ENCODE measurements at places on chromosomes 1 and 21. TPM values are rescaled to one million over a fixed set of nuclear protein-coding genes. Genes with fewer than 3 reads are reported as not detected.

GRCh38 chr1:189496768-189497167, 980.9 kb downstream of the BRINP3 start:
- H3K4me1 ChIP-seq: no peaks in the 10 kb centered on the region
- DNase-seq: no peak
- H3K27me3 ChIP-seq: no peaks in the 10 kb centered on the region
- no peak overlapping the region for H3K27ac ChIP-seq
- H3K36me3 ChIP-seq: no peaks in the 10 kb centered on the region
- no peak overlapping the region for H3K4me3 ChIP-seq

The NUDT4B gene
- total RNA-seq: 54.6 TPM

- DNase-seq: no peak
- H3K4me1 ChIP-seq: no peaks in the 10 kb centered on the region
- no peaks in the 10 kb centered on the region for H3K36me3 ChIP-seq
- H3K27me3 ChIP-seq: no peaks in the 10 kb centered on the region
- no peak overlapping the region for H3K4me3 ChIP-seq
- H3K27ac ChIP-seq: no peak overlapping the region
Measured at GRCh38 chr1:157691285-157691920, 9.2 kb downstream of the FCRL3 start.

The NMNAT2 gene
- not detected for total RNA-seq

DNA sequence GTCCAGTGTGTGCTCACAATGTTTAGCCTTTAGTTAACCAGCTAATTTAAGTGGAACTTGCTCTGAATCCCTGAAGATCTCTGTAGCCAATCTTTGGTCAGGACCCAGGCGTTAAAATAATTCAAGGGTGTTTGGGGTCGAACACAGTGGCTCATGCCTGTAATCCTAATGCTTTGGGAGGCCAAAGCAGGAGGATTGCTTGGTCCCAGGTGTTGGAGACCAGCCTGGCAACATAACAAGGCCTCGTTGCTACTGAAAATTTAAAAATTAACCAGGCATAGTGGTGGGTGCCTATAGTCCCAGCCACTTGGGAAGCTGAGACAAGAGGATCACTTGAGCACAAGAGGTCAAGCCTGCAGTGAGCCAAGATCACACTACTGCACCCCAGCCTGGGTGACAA, 94.3 kb downstream of the ITSN1 start:
- H3K27ac ChIP-seq: no peak overlapping the region
- no peaks in the 10 kb centered on the region for H3K27me3 ChIP-seq
- H3K4me1 ChIP-seq: no peaks in the 10 kb centered on the region
- H3K36me3 ChIP-seq: no peaks in the 10 kb centered on the region
- no peak for DNase-seq

- H3K4me3 ChIP-seq: no peak overlapping the region
- no peaks in the 10 kb centered on the region for H3K36me3 ChIP-seq
- H3K27ac ChIP-seq: no peak overlapping the region
- H3K4me1 ChIP-seq: no peaks in the 10 kb centered on the region
- no peak for DNase-seq
- no peaks in the 10 kb centered on the region for H3K27me3 ChIP-seq
Measured at GRCh38 chr21:33155422-33155821, 74.3 kb upstream of the IFNAR2 start.

DNA sequence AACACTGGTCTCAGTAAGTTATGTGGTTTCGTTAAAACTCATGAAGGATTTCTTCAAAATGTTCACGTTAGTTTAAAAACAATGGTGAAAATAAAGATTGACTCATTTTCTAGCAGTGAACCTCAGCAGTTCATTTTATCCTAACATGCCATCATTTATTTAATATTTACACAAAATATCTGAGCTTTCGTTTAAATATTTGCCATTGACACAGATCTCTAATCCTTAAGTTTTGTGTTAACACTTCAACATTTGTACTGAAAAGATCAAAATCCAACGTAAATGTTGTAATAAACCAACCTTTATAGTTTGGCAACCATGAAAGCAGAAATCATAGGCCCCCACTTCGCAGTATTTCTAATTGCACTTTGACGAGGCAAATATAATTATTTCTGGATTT, 1129.5 kb downstream of the PLA2G4A start:
- no peak for DNase-seq
- no peak overlapping the region for H3K4me3 ChIP-seq
- H3K4me1 ChIP-seq: no peaks in the 10 kb centered on the region

The MROH9 gene
- 1.3 TPM for total RNA-seq

- no peak within 1 kb of the TSS for H3K27ac ChIP-seq
- no peaks in the 10 kb centered on the region for H3K27me3 ChIP-seq
- H3K36me3 ChIP-seq: no peaks in the 10 kb centered on the region
Measured at GRCh38 chr21:30480145-30480544, at the start of gene KRTAP19-1. Gene KRTAP19-1, minus strand, starts transcription at chr21:30480367. Its CDS starts 50 bp downstream, at chr21:30480317.

DNA sequence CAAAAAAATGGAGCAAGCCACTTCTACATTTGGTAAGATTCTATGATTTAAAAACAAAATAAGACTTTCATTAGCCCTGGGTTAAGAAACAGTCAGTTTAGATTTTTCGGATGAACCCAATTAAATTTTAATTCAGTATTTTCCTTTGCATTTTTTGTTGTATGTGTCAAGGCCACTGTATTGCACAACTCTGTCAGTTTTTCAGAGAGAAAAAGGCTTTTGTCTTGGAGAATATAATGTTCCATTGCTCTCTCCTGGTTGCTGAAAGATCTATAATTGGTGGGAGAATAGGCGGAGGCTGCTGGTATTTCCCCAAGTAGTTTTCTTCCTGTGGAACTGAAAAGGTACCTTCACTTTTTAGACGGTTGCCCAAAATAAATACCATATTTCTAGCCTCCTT, 84.6 kb downstream of the NEGR1 start:
- H3K4me3 ChIP-seq: no peak overlapping the region
- H3K36me3 ChIP-seq: no peaks in the 10 kb centered on the region
- H3K27me3 ChIP-seq: no peaks in the 10 kb centered on the region
- no peak for DNase-seq

The GJA4 gene
- 6.3 TPM for total RNA-seq

DNA sequence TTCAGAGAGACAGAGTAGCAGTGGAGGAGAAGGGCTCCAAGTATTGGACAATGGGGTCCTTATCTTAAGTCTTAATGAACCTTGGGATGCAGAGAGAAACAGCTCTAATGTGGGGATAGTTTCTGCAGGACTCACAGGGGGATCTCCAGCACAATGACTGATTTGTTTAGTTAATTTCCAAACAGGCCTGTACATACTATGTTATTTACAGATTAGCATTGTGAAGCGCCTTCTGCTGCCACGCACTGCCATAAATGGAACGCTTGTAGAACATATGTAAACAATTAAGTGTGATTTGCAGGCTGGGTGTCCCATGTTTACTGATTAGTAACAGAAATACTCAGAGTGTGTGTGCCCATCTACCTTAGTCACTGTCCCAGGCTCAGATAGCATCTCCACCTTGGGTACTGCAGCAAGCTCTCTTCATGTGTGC, 56.1 kb downstream of the NTPCR start:
- DNase-seq: no peak
- H3K4me1 ChIP-seq: no peaks in the 10 kb centered on the region
- no peaks in the 10 kb centered on the region for H3K27me3 ChIP-seq

The RGS8 gene
- total RNA-seq: 0.28 TPM

DNA sequence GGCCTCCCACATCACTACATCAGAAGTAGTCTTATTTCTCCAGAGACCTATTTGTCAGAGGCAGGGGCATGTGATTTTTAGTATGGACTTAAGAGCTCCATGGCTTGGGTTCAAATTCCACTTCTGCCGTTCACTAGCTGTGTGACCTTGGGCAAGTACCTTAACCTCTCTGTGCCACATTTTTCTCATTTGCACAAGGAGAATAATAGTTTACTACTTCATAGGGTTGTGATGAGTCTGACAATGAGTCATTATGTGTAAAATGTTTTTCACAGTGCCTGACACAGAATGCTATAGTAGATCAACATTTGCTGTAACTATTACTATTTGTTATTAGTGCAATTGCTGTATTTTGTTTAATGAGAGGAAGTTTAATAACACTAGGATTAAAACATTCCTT, 200.6 kb downstream of the PRDM2 start:
- H3K4me3 ChIP-seq: no peak overlapping the region
- H3K27ac ChIP-seq: peak overlapping the region; percentile 54
- no peaks in the 10 kb centered on the region for H3K27me3 ChIP-seq
- DNase-seq: no peak
- H3K36me3 ChIP-seq: no peaks in the 10 kb centered on the region

GRCh38 chr1:168243636-168244212, 17.9 kb downstream of the SFT2D2 start:
- H3K4me3 ChIP-seq: no peak overlapping the region
- peaks cover 26% of the 10 kb centered on the region for H3K4me1 ChIP-seq
- H3K27me3 ChIP-seq: no peaks in the 10 kb centered on the region
- no peaks in the 10 kb centered on the region for H3K36me3 ChIP-seq
- no peak for DNase-seq

The CACNA1S gene
- total RNA-seq: not detected

GRCh38 chr1:10639775-10640578, 156.5 kb downstream of the CASZ1 start:
- peaks cover 15% of the 10 kb centered on the region for H3K4me1 ChIP-seq
- peak; percentile 53 for DNase-seq
- no peak overlapping the region for H3K27ac ChIP-seq
- no peak overlapping the region for H3K4me3 ChIP-seq

The KRTAP7-1 gene
- total RNA-seq: not detected

DNA sequence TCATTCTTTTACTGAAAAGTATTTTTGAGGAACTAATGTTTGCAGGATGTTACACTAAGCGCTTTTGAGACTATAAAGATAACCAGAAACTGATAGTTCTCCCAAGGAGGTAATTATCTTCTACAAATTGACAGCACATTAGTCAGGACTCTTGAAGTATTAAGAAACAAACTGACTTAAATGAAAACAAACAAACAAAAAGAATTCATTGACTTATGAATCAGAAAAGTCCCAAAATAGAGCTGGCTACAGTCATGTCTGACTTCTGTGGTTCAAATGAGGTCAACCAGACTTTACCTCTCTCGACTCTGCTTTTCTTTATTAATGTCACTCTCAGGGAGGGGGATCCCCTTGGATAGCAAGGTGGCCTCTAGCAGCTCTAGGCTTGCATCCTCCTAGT, 296.8 kb downstream of the TPR start:
- no peaks in the 10 kb centered on the region for H3K4me1 ChIP-seq
- no peak overlapping the region for H3K27ac ChIP-seq
- no peaks in the 10 kb centered on the region for H3K27me3 ChIP-seq
- no peaks in the 10 kb centered on the region for H3K36me3 ChIP-seq
- no peak for DNase-seq

DNA sequence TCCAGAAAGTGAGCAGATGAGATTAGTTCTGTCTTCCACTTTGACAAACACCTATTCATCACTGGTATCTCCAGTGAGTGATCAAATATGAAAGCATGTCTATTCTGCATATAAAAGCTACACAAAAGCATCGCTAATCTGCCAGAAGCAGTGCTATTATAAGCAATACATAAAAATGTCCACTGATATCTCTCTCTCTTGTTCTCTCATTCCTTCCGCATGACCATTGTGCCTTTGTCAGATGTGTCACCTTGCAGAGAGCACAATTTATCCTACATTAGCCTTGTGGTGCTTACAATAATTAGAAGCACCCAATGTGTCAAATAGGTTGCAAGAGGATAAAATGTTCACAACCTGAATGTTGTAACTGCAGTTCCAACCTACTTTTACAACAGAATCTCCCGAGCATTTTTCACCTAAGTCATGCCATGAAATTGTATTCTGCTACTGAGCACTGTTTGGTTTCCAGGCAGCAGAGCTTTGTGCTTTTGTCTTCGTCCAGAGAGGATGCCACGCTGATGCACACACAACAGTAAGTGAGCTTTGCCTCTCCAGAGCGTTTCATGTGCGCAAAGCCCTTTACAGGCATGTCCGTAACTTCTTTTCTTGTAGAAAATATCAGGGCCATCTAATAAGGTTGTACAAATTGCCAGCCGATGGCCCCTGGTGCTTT, 198.7 kb upstream of the PLD5 start:
- H3K4me1 ChIP-seq: no peaks in the 10 kb centered on the region
- no peak for DNase-seq
- no peak overlapping the region for H3K27ac ChIP-seq

DNA sequence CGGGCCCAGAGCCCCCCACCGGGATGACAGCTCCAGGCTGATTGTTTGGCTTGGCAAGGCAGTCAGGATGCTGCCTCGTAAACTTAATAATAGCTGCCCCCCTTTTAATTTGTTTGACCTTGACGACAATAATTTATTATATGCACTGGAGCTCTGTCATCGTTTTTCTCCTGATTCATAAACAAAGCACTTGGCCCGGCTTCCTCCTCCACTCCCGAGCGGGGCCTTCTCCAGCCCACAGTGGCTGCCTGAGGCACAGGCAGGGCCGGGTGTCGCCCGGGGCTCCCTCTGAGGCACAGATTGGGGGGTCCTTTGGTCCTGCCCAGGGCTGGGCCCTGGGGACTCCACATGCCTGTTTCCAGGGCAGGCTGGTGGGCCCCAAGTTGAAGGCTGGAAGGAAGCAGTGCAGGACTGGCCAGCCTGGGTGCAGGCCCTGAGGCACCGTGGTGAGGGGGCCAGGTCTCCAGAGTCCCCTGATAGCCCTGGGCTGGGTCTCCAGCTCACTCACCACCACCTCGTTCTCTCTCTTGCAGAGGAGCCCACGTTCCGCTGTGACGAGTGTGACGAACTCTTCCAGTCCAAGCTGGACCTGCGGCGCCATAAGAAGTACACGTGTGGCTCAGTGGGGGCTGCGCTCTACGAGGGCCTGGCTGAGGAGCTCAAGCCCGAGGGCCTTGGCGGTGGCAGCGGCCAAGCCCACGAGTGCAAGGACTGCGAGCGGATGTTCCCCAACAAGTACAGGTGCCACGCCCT, 52.0 kb upstream of the ARHGEF16 start:
- no peak for DNase-seq
- H3K27ac ChIP-seq: no peak overlapping the region
- H3K36me3 ChIP-seq: no peaks in the 10 kb centered on the region
- H3K27me3 ChIP-seq: no peaks in the 10 kb centered on the region

- H3K27me3 ChIP-seq: no peaks in the 10 kb centered on the region
- H3K4me3 ChIP-seq: no peak overlapping the region
- DNase-seq: no peak
- no peaks in the 10 kb centered on the region for H3K36me3 ChIP-seq
- H3K4me1 ChIP-seq: no peaks in the 10 kb centered on the region
- no peak overlapping the region for H3K27ac ChIP-seq
Measured at GRCh38 chr1:210688512-210689234, 360.0 kb downstream of the HHAT start.

DNA sequence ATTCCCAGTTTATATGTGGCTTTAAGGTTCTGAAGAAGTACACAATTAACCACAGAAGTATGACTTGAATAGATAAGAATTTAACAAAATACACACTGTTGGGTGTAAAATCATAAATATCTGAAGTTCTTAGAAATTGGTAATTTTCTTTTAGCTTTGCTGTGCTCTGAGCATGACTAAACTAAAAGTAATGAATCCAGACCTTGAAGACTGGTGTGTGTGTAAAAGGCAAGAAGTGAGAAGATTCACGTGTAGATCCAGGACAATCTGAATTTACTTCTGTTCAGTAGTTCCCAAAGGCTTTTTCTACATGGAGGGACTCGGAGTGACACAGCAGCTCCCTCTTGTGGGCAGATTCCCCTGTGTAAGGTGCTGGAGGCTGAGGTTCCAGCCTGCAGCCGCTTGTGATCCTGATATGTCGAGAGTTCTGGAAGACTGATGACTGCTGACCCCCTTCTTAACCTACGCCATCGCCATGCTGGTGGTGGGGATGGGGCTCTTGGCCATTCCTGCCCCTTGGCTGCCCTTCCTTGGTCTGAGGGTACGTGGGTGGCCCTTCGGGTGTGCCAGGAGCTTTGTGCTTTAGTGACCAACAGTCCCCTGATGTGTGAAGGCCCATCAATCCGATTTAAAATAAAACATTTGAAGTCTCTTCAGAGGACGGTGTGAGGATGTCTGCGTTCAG, 62.7 kb downstream of the ADARB1 start:
- no peak overlapping the region for H3K27ac ChIP-seq
- no peaks in the 10 kb centered on the region for H3K4me1 ChIP-seq
- H3K4me3 ChIP-seq: no peak overlapping the region

Measured in ovary (tissue), 10 donors.